ENCODE measurements at places on chromosomes 6 and 20.

DNA sequence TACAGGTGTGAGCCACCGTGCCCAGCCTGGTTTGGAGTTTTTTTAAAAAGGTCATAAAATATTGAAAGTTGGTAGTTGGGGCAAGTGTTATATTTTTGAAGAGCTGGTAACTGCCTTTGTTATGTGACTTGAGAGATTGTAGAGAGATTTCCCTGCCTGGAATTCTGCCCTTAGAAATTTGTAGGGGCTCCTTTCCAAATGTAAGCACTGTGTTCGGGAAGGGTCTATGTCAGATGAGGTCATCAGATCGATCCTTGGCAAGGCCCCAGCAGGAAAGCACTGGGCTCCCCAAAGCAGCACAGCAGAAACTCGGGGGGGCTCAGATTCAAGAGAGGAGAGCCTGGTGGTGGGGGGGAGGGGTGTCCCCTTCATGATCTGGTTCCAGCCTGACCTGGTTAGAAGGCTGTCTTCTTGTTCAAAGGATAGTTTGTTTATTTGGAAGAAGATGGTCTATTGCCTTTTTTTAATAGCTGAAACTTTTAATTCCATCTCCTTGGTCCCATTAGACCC is 220.2 kb downstream of the UST start:
- DNase-seq: no peak

GRCh38 chr6:93419304-93420162 is at the start of gene EPHA7:
Gene EPHA7, minus strand, starts transcription at chr6:93419559. Its CDS starts 218 bp downstream, at chr6:93419341.
- peak; percentile 81 for DNase-seq

GRCh38 chr6:107786709-107787588 is 37.2 kb downstream of the SCML4 start:
- DNase-seq: no peak

- DNase-seq: no peak
Observed at GRCh38 chr20:43040427-43040826, 149.3 kb downstream of the PTPRT start.

DNA sequence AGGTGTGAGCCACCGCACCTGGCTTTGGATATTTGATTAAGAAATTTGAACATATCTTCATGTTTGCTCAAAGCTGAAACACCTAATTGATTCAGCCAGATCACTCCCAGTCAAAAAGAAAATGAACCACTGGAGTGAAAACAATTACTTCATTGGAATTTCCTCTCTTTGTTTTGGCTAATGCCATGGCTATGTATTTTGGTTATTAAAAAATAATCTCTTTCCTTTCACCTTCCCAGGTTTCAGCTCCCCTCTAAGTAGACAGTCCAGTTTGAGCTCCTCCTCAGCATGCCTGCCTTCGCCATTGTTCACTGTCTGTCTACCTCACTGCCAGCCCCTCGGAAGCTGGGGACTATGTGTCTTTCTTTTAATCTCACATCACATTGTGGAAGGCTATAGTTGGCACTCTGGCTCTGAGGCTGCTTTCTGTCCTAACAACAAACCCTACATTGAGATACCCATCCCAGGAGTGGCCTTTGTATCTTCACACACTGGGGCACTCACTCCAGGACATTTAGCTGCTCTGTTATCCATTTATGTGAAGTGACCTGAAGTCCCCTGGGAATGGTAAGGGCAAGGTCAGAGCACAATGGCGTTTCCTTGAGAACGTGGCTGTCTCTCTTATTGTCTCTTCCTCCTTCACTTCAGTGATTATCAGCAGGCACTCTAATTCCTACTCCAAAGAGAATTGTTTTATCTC is 764.0 kb upstream of the CITED2 start:
- no peak for DNase-seq

DNA sequence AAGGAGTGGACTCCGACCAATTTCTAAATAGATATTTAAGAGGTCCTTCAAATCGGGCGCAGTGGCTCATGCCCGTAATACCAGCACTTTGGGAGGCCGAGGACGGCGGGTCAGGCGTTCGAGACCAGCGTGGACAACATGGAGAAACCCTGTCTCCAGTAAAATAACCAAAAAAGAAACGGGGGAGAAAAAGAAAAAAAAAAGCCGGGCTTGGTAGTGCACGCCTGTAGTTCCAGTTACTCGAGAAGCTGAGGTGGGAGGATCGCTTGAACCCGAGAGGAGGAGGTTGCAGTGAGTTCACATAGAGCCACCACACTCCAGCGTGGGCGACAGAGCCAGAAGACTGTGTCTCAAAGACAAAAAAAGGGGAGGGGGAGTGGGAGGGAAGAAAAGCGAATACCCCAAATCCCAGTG is 53.3 kb upstream of the HFE start:
- no peak for DNase-seq

DNA sequence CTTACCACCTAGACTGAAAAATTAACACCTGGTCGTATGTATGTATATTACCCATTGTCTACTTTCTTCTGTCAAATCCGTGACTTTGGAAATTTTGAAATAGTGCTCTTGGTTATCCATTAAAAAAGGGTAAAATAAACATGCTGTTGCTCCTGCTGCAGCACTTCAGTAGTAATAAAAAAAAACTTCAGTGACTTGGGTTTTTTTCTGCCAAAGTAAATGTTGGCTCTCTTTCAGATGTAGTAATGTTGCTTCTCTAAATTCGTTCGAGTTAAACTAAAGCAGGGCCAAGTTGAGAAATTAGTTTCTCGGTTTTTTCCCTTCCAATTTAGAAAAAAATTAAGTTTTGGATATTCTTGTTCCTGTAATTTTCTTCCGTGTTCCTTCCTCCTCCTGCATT is 34.2 kb downstream of the JARID2 start:
- DNase-seq: no peak

DNA sequence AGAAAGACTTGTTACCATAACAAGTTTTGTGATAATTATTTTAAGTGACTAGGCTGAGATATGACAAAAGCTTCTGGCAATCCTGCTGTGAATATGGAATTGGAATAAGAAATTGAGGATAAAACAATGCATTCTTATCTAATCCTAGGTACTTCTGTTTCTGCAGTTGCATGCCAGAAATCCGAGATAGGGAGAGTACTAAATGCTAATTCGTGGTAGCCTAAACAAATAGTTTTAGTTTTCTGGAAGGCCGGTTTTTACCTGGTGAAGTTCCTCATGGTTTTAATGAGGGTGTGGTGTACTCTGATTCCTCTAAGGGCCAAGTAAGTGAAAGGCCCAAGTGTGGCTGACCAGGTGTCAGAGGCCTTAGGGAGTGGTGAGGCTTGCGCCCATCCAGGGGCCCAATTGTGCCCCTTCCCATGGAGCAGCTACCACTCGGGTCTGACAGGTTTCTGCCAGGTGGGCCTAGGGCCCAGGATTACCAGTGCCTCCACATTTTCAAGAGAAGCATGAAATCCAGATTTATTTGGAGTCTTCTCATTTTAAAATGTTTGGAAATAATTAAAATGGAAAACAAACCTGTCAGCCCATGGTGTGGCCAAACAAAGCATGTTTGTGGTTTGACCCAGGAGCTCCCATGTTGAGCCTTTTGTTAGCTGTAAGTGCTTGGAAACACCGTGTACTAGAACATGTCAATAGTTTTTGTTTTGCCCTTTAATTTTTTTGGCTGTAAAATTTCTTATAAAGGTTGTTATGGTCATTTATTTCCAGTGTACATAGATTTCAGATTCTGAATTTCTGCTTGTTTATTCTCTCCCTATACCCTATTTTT is 6.6 kb downstream of the PLCB4 start:
- no peak for DNase-seq

- DNase-seq: no peak
Observed at GRCh38 chr20:51725584-51726176, 42.5 kb downstream of the ATP9A start.

- DNase-seq: no peak
Observed at GRCh38 chr20:40992349-40993113, 36.1 kb upstream of the TOP1 start.

DNA sequence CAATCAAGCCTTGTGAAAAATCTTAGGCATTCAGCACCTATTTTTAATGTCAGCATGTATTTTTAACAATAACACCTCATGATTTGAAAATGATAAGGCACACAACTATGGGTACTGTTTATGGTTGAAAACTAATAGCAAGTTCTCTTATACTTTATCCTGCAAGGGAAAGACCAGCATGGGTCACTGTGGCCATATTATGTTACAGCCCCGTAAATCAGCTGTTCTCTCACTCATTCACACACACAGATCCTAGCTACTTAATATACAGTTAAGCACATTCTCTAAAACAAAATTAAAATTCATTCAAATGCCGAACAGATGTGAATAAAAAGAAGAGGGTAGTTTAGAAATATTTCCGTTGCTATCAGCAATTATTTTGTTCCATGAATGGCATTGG is 224.4 kb downstream of the OGFRL1 start:
- DNase-seq: no peak

- no peak for DNase-seq
Observed at GRCh38 chr20:1832634-1833033, 62.6 kb upstream of the SIRPA start.

- no peak for DNase-seq
Observed at GRCh38 chr20:57996465-57996864, 232.0 kb downstream of the ANKRD60 start.

DNA sequence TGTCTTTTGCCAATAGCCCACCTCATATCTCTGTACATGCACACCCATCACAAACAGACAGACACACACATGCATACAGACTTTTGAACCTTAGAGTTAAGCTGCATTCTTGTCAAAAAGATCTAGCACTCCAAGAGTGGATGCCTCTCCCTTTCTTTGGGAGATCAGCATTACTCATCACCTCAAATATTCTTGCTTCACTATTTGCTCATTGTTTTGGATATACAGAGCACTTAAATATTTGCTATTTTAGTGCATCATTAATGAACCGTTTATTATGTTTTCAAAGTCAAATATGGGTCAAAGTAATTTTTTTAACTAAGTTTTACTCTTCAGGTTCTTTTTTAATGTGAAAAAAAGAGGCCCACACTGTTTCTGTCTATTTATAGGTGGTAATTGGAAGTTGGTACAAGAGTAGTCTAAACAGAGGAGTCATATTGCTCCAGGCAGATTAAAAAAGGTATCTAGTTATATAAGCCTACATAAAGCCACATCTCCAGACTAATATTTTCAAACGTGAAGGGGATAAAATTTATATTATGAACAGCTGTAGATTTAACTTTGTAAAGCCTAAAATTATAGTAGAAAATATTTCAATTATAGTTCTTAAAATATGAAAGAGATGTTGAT is 102.6 kb downstream of the FLRT3 start:
- DNase-seq: no peak

DNA sequence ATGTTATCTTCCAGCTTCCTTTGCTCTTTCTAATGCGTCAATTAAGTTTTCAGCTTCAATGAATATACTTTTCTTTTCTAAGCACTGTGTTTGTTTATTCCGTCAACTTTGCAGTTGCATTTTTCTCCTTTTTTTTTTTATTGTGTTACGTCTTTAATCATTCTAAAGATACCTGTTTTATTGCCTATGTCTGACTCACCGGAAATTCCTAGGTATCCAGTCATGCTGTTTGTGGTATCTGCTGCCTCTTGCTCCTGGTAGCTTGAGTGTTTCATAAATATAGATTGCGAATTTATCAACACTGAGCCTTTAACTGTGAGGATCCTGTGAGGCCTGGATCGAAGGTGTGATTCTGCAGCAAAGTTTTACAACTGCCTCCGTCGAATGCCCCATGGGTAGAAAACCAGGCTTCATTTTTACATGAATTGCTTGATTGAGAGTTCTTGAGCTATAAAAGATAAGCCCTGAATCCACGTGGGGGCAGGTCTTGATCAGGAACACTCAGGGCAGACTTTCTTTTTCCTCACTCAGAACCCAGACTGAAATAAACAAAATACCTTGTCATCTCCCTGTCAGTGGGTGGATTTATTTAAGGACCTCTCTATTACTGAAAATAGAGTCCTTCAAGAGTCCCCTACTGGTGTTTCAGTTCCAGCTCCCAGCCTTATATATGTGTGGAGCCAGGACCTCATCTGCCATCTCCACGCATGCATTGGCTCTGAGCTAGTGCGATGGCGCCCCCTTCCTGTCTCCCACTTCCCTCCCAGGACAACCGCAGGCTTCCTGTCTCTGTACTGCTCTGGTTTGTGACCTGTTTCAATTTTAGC is 60.1 kb upstream of the LRRC1 start:
- DNase-seq: no peak

- DNase-seq: no peak
Observed at GRCh38 chr6:7201732-7202541, 94.2 kb downstream of the RREB1 start.

DNA sequence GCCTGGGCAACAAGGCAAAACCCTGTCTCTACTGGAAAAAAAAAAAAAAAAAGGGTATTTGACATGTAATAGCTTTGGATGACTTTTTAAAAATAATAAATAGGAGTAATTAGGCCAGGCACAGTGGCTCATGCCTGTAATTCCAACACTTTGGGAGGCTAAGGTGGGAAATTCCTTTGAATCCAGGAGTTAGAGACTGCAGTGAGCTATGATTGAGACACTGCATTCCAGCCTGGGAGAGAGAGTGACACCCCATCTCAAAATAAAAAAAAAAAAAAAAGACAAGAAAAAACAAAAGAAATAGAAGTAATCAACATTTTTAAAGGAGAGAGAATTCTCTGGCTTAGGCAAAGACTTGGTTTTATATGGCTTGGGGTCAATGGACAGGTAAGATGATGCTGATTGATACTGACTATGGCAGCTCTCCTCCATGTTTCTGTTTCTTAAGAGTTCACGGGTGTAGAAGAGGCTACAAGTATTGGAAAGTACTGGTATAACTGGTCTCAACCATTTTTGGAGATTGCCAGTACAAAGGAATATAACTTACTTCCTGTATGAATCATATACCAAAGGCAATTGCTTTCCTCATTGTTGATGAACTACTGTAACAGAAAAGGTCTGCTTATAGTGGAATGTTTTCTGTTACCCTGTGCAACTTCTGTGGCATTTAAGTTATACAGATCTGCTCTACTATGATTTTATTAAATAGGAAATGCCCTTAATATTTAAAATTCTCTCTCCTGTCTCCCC is 10.1 kb downstream of the MAP3K5 start:
- DNase-seq: no peak

DNA sequence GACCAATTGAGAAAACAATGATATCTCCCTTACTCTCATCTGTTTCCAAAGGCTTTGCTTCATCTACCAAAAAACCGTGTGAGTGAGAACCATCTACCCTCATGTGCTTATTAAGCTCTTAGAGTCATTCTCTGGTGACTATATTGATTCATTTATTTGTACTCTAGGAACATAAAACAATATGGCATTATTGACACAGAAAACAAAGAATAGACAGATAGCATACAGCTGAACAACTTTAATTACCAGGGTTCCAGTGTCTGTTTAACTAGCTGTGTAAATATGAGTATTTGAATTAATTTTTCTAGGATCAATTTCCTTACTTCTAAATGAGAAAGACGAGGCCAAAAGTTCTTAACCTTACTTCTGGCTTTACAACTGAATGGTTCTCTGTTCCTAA is 31.3 kb upstream of the HEY2 start:
- no peak for DNase-seq

DNA sequence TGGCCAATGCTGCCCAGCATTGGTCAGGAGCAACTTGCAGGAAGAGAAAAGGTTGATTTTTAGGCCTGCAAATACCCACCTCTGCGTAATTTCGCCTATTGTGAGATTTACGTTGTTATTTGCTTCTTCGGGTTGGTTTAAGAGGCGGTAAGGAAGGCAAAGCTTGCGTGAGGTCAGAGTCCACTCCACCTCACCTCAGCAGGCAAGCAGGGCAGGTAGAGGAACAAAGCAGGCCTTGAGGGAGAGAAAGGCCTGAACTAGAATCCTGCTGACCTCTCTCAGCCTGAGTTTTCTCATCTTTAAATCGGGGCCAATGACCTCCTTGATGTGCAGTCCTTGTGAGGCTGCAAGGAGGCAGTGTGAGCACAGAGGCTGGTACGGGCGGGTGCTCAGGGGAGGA is 239.1 kb downstream of the CDC5L start:
- DNase-seq: no peak

- DNase-seq: no peak
Observed at GRCh38 chr6:144340541-144341371, 55.6 kb downstream of the UTRN start.

Measured in substantia nigra (tissue), 51 donors.